ENCODE measurements at places on chromosomes 5 and 9.

- no peak for DNase-seq
These were observed 60.0 kb downstream of the PSMB7 start for GRCh38 chr9:124355039-124355940.

GRCh38 chr5:134227259-134227658 lies 1.4 kb upstream of the PPP2CA start:
- no peak for DNase-seq

- DNase-seq: no peak
These were observed 34.3 kb upstream of the NR3C1 start for GRCh38 chr5:143437666-143438273.

GRCh38 chr9:136481558-136481957 lies 1.3 kb downstream of the SEC16A start:
- DNase-seq: no peak

DNA sequence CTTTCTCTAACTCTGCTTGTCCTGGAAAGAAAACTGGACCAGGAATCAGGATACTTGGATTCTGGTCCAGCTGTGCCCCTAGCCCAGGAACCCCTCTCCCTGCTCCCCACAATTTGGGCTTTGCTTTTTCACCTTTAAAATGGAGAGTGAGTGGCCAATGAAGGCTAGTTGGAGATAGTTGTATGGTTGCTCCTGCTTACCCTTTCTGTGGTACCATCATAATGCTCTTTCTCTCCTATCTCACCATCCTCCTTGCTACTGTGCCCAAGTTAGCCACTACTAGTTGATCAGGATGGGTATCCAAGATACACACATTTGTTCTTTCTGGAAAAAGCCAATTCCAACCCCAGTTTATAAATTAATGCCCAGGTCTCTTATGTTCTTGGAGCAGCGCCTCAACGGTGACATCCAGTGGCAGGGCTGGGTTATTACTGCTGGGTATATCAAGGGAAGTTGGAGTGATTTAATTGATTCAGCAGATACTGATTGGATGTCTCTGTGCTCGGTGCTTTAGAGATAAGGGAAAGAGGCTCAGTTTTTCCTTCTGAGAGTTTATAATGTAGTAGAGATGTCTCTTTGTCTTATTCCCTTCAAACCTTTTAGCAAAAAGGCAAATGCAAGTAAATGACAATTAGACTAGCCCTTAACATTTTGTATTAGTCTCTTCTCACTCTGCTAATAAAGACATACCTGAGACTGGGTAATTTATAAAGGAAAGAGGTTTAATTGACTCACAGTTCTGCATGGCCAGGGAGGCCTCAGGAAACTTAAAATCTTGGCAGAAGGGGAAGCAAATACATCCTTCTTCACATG lies 38.5 kb downstream of the FAXDC2 start:
- DNase-seq: peak; percentile 33

- no peak for DNase-seq
These were observed 46.5 kb upstream of the GFPT2 start for GRCh38 chr5:180399401-180400215.

GRCh38 chr5:39473156-39473775 lies 48.5 kb upstream of the DAB2 start:
- DNase-seq: no peak

DNA sequence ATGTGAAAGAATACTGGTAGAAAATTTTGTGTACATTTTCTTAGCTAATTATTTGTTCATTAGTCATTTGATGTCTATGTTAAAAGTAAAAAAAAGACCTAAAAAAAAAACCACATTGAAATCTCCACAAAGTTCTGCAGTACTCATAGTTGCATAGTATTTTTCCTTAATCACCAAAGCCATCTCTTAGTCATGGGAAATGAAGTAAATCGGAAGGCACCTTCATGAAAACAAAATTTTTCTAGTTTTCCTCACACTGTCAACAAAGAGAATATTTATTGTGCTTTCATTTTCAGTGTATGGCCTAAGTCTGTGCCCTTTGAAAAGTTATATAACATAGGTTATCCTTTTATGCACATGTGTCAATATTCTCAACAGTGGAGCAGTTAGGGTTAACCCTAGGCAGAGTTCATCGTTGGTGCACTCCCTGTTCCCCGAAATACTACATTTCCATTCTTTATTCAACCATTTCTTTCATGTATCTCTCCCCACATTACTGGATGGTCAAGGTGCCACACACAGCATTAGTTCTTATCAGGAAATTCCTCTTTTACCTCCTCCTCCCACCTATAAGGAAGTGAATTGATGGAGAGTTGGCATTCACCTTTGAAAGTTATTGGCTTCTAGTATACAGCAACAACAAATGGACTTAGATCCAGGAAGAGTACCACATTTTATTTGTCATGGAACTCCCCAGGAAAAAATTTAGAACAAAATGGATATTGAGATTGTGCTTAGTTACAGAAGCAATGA lies 93.1 kb downstream of the NUDT12 start:
- DNase-seq: no peak

GRCh38 chr5:159021901-159022556 lies 77.7 kb downstream of the EBF1 start:
- DNase-seq: no peak

DNA sequence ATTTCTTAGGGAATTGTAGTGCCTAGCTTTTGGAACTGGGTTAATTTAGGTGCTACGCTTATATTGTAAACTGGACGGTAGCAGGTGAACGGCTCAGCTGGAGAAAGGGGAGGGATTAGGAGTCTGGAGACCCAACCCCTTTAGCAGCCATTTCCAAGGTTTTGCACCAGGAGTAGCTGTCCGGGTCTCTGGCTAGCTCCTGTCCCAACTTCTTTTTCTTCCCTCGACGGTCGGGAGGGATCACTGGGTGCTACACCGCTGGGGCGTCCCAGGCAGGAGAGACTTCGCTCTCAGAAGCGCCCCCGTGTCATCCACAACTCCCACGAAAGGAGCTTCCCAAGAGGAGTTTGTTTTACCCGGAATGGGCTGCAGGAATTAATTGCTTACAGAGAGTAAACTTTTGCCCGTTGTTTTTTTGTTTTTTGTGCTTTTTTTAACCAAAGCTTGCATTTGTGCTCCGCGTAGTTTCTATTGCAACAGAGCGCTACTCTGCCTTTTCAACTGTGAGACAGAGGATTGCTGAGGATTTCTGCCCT lies 1640.9 kb upstream of the C9orf72 start:
- DNase-seq: no peak

DNA sequence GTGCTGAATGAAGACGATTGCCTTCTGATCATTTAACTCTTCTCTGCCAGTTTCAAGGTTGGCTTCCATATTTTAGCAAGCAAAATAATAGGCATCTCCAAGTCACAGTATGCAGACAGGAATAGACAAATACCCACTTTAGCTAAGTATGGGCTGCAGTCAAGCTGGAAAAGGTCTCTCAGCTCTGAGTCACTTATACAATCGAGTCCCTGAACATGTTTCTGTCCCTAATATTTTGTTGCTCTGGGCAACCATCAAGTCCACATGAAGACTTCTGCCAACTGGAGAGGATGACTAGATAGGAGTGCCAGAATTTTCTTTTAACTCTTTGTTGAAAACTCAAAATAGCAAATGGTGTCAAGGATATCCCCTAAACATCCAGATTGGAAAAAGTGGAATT lies 575.3 kb downstream of the RAB3C start:
- DNase-seq: no peak
